ENCODE measurements at places on chromosomes 3 and 15.

DNA sequence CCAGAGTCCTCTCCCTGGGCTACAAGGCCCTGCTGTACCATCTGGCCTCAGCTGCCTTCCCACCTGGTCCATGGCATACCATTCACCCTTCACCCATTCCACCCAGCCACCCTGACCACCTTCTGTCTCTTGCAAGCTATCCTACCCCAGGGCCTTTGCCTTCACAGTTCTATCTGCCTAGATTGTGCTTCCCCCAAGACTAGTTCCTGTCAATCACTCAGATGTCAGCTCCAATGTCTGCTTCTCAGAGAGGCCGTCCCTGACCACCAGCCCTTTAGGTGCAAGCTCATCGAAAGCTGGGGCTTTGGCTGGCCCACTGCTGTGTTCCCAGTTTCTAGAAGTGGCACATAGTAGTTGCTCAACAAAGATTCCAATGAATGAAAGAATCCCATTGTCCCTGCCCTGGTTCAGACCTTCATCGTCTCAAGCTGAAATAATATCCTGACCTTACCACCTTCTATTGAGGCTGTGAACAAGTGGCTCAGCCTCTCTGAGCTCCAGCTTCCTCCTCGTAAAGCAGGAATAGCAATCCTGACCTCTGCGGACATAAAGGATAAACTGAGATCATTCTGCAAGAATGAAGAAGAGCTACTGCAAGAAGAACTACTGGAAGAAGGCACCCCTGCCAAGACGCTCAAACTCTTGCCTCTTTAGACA lies 15.8 kb downstream of the EFCAB12 start:
- DNase-seq, result no peak

- DNase-seq, result no peak
These were observed 2.6 kb downstream of the GNAI2 start for GRCh38 chr3:50238549-50239026.

DNA sequence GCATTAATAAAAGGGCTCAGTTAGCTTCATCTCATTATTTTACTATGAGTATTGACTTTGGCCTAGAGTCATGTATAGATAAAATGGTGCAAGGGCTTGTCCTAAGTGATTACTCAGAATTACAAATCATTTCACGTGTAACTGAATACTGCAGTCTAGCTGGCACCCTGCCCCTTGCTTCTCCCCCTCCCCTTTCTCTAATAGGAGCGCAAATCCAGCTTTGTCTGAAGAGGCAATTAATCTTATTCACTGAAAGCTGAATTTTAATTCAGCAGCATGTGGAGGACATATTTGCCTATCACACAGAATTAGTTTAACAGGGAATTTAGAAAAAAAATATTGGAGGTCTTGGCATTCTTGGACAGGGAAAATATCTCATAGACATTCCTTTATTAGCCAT lies 412.1 kb upstream of the DPH6 start:
- DNase-seq, result no peak

DNA sequence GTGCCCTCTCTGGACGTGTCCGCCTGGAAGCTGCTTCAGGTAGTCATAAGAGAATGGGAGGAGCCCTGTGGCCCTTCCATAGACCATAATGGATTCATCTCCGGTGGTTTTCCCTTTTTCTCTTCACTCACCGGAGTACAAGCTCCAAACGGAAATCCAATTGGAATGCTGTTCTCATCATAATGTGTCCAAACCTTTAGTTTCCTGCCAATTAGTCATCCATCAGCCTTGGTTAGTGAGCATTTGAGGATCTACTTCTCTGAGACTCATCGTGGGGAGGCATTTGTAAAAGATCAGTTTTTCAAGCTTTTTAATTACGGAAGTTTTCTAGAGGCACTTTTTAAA lies 34.9 kb downstream of the ABHD2 start:
- DNase-seq, result no peak

DNA sequence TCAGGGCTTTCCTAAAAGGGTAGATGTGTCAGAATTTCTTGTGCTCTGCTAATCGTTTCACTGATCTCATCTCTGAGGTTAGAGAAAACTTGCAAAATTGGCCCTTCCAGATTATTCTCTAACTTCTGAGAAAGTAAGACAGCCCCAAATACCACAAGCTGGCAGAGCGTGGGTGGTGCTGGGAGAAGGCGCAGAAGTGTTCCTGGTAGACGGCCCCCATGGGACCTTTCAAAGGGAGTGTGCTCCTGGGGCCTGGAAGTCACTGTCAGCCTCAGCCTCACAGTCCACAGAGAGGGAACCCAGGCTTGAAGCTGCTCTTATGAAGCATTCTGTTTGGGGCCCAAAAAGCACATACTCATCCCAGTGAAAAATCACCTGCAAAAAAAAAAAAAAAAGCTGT lies 86.5 kb upstream of the PFN2 start:
- no peak for DNase-seq

GRCh38 chr3:172407872-172408271 lies 40.4 kb downstream of the GHSR start:
- no peak for DNase-seq
